ENCODE measurements at places on chromosomes 4 and X.

GRCh38 chrX:153375571-153375970, 25.6 kb downstream of the PNMA6E start:
- DNase-seq, result no peak

- no peak for DNase-seq
Observed at GRCh38 chrX:47483306-47484268, 565 bp upstream of the ZNF41 start.

DNA sequence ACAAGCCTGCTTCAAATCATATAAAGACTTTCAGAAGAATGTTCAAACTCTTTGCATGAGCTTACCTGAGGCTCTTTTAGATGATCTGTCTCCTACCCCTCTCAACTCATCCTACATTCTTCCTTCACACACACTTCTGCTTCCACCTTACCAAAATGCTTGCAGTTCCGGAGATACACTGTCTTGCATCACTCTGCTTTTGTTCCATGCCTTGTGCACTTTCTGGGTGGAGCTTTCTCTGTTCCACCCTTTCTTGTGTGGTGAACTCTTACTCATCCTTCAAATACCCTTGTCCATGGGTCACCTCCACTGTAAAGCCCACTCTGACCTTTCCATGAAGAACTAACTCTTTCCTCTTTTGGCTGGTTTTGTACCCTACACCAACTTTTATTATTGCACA, 18.4 kb upstream of the MGST2 start:
- no peak for DNase-seq

DNA sequence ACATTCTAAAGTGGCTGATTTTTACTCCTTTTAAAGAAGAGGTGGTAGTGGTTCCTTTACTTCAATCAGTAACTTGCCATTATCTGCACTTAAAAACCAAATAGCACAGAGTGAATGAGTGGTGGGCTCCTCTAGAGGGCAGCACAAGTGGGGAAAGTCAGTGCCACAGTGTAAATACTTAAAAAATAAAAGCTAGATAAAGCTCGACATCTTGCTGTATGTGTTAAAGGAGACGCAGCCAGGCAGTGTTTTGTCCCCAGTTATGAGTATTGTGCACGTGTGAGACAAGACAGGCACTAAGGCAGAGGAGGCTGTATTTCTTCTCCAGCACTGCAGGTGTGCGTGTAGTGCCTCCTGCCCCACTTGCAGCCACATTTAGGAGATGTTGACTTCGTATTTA, 24.6 kb downstream of the NAP1L5 start:
- DNase-seq, result no peak
